ENCODE measurements at places on chromosomes 1 and 21.

DNA sequence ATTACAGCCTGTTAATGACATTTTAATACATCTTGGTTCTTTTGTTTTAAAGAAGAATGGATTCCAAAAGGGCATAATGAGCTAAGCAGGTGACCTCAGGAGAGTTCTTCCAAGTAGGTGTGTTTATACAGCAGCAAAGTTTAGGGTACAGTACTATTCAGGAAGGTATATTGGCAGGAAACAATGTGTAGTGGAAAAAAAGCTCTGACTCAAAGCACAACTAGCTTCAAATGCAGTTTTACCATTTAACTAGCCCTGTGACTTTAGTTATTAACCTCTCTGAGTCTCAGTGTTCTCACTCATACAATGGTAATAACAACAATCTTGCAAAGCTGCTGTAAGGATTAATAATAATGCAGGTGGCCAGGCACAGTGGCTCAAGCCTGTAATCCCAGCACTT, 29.9 kb downstream of the FAF1 start:
- no peak for DNase-seq

DNA sequence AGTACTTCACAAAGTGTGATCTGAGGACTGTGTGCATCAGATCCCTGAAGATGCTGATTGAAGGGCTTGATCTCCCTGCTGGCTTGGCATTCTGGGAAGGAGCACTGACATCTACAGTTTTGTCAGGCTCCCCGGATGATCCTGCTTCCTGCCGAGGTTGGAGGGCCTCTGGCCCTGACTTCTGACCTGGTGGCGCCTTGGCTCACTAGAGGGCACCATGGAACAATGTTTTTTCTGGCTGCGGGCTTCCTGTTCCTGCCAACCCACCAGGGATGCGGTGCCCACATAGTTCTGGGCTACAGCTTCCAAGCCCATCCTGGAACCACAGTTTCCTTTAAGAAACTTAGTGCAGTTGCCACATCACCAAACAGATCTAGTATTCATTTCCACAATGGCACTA, 38.8 kb upstream of the RASAL2 start:
- DNase-seq: no peak

DNA sequence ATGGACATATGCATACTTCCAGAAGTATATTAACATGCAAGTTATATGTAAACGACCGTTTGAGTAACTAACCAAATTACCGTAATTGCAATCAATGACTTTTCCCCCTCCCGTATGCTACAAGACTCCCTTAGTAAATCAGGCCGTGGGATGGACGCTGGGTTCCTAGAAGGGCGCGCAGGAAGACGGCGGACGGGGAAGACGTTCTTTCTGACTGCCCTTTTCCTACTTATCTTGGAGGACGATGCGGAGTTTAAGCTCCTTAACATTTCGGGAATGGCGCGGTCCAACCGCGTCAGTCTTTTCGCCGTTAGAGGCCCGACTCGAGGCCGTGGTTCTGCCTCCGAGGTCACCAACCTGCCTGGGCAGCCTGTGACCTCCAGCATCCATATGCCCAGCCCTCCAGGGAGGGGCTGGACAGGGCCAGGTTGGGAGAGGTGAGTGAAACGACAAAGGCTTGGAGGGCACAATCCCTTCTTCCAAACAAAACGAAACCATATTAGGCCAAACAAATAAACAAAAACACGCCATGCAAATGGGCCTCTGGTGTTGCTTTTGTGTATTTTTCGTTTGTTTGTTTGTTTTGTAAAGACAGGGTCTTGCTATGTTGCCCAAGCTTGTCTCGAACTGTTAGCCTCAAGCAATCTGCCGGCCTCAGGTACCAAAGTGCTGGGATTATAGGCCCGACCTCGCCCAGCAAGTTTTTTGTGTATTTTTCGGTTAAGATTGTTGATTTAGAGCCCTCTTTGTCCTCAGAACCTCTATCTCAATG, 873 bp upstream of the PI4KB start:
- no peak for DNase-seq

- no peak for DNase-seq
Observed at GRCh38 chr1:117824616-117825015, 104.8 kb downstream of the GDAP2 start.

DNA sequence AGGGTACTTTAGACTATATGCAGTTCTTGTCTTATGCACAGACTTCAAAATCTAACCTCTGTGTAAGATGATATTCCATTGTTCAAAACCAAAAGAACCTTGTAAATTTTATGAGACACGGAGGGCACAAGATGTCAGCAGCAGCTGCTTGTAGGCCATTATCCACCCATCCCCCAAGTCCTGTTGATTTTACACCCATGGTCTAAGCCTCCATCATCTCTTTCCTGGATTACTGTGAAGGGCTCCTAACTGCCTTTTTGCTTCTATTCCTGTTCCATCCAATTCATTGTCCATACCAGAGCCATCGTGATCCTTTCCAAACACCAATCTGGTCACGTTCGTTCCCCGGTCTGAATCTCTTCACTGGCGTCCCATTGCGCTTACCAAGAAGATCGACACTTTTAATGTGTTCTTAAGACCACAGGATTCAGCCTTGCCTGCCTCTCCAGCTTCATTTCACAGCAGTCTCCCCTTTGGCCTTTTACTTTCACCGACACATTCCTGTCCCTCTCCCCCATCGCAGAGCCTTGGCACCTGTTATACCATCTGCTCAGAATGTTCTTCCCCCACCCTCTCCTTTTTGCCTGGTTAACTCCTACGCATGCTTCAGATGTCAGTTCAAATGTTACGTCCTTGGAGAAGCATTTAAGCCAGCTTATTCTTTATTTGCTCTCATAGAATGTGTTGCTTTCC, 107.3 kb upstream of the POU3F1 start:
- no peak for DNase-seq

DNA sequence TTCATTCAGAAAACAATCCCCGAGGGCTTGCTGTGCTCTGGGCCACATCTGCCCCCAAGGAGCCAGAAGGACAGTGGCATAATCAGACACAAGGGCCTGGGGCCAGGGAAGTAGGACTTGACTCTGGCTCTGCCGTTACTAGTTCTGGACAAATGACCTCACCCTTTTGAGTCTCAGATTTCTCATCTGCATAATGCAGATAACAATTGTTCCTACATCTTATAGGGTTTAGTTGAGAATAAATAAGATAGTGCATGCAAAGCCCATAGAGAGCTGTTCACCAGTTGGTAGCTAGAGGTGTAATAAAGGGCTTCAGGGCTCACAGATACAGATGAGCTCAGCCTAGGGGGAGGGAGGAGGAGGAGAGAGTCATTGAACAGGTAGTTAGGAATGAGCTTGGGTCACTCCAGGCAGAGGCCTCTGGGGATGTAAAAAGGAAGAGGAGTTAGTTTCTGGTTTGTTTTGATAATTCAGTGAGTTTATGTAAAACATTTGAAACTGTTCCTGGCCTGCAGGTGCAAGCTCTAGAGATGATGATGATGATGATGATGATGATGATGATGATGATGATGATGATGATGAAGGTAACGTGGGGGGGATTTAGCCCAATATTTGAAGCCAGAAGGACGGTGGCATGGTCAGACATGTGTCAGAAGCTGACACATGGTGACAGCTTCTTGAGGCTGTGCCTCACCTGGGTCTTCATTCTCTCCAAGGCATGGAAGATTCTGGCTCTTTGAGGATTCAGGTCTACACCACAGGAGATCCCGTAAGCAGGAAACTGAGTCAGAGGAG, 858 bp downstream of the LACTBL1 start:
- DNase-seq: no peak

- DNase-seq: no peak
Observed at GRCh38 chr1:76640092-76640491, 227.2 kb upstream of the ST6GALNAC5 start.

- no peak for DNase-seq
Observed at GRCh38 chr1:90291431-90292216, 296.7 kb downstream of the ZNF326 start.

GRCh38 chr1:220732621-220733020, 15.5 kb upstream of the MTARC2 start:
- no peak for DNase-seq

GRCh38 chr1:34361121-34361520, 184.4 kb downstream of the C1orf94 start:
- DNase-seq: no peak

- DNase-seq: no peak
Observed at GRCh38 chr1:227540170-227541098, 22.9 kb upstream of the ZNF678 start.

- no peak for DNase-seq
Observed at GRCh38 chr1:182624577-182624976, 20.4 kb upstream of the RGS16 start.

DNA sequence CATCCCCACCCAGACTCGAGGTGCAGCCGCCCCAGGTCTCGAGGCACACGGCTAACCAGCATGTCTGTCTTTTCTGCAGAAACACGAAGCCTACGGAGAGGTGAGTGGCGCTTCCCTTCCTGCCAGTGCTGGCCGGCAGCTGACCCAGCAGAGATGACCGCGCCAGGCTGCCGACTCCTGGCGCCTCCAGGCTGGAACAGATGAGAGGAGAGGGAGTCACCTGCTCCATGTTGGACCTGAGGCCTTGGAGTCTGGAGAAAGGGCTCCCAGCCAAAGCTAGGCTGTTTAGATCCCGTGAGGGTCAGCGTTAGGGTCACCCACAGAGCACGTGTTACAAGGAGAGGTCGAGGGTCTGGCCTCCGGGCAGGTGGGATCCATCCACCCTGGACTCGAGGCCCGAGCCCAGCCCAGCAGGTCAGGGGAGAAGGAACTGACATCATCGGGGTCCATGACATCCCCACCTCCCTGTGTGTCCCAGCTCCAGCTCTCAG, 14.9 kb downstream of the COL6A2 start:
- DNase-seq: no peak

- DNase-seq: no peak
Observed at GRCh38 chr1:165476776-165477175, 31.9 kb upstream of the RXRG start.

- no peak for DNase-seq
Observed at GRCh38 chr1:180911640-180912191, 981 bp upstream of the KIAA1614 start.

GRCh38 chr1:181506563-181507353, 23.4 kb downstream of the CACNA1E start:
- no peak for DNase-seq

DNA sequence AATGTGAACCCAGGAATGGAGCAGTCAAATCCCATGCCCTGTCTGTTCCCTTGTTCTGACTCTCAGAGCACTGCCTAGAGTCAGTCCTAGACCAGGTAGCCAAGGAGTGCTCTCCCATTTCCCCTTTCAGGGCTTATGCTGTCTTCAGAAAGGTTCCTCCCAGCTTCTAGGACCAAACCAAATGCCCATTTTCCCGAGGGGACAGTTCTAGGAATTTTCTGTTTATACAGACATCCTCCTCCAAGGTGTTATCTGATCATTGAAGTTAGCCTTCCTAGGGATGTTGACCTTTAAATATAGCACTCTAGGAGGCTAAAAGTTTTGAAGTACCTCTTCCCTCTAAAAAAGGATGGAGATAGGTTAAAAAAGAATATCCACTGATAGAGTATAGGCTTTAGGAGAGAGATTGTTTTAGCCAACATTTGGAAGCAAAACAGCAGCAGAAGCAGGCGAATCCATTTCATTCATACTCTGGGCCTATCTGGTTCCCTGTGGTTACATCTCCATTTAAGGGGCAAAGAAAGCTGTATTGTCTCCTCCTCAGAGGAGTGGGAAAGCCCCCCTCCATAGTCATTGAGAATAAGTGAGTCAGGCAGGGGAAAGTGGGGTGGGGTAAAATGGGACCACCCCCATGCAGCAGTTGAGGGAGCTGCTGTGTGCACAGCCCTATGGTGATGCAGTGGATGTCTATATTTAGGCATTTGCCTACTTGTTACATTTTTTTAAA, 126.5 kb downstream of the SPATA46 start:
- DNase-seq: no peak

- no peak for DNase-seq
Observed at GRCh38 chr1:18653916-18654315, 23.3 kb downstream of the PAX7 start.

- no peak for DNase-seq
Observed at GRCh38 chr1:219227360-219228057, 53.8 kb downstream of the LYPLAL1 start.

- DNase-seq: no peak
Observed at GRCh38 chr1:69104894-69105293, 462.8 kb upstream of the LRRC7 start.

DNA sequence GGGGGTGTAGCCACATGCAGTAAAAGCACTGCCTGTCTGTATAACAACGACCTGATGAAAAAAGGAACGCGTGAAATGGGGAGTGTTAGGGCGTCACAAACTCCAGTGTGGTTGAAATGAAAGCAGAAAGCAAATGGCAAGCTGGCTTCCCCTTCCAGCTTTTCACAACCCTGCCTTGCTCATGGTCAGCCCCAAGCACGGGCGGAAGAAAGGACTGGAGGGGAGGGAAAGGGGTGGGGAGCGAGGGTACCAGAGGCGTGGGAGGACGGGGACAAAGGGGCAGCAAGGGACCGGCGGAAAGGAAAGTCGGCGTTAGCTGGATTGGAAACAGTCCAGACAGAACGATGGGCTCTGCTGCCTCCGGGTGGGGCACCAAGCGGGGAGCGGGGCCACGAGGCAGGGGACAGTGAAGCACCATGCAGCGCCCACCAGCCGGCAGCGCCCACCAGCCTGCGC, 9.6 kb downstream of the VPS26C start:
- DNase-seq: no peak

DNA sequence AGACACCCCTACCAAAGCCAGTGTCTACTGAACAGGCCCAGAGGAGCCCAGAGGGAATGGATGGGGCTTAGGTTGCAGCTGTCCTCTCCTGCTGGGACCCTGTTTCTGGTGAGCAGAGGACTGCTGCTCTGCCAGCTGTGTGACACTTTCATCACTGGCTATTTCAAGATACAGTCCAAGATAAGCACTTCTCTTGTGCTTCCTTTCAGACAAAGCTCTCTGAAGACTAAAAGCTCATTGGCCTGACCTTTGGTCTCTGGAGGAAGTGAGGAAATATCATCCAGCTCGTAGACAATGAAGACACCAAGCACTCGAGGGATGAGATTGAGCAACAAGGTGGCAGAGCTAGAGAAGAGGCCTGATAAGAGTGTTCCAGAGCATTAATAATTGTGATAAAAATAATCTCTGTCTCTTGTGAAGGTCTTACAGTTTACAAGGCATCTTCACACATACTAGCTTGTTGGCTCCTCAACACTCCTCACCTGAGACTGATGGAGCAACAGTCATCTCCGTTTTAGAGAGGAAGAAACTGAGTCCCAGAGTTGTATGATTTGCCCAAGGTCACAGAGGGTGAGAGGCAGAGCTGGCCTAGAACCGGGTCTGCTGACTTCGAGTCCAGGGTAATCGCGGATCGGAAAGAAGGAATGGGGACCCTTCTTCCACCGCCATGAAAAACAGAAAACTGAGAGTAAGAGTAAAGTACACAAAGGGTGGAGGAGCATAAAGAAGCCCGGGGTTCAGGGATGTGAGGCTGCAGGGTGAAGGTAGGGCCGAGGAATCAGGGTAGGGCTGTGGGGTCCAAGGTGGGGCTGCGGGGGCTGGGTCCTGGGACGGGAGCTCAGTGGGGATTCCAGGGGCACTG, 666 bp downstream of the PAFAH2 start:
- no peak for DNase-seq

Data from esophagus squamous epithelium (tissue), 5 donors.